ENCODE measurements at places on chromosomes 2 and 18.

DNA sequence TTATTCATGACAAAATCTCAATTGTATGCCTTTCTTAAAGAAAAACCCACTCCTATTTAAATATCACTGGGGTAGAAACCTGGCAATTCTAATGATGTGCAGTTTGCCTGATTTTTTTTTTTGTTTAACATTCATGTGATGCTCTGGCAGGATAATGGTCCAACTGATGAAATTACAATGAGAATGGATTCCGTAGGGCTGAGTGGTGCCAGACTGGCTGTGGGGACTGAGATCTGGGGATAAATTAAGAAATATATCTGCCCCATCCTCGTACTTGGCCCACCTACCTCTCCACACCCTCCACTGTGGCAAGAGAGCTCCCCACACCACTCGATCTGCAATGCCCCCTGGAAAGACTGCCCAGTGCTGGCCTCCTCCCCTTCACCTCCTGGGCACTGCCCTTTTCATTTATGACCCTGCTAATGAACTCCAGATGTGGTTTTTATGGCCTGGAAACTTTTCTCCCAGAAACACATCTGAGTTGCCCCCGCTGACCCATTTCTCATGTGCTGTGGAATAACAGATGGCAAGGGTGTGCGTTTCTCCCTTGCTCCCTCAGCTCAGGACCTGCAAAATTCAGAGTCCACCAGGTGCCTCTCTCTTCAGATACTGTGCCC is 33.0 kb upstream of the RPL37A start:
- no peak for DNase-seq

- no peak for DNase-seq
Observed at GRCh38 chr2:105442721-105443120, 43.9 kb upstream of the FHL2 start.

DNA sequence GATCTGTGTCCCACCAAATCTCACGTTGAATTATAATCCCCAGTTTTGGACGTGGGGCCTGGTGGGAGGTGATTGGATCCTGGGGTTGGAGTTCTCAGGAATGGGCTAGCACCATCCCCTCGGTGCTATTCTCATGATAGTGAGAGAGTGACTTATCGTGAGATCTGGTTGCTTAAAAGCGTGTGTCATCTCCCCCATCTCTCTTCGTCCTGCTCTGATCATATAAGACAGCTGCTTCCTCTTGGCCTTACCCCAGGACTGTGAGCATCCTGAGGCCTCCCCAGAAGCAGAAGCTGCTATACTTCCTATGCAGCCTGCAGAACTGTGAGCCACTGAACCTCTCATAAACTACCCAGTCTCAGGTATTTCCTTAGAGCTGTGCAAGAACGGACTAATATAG is 163.7 kb upstream of the NDUFV2 start:
- no peak for DNase-seq

DNA sequence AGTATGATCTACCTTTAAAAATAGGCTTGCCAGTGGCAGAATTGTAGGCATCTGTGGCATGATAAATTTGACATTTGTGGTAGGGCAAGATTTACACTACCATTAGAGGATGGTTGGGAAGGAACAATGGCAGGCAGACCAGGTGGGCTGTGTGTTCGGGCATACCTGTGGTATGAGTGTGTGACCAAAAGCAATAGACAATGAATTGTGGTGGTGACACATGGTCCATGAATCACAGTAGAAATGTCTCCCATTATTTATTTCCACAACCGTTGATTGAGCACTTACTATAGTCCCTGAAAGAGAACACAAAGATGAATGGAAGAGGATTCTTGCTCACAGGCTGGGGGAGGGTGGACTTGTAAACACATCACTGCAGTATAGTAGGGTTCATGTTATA is 29.9 kb upstream of the RUFY4 start:
- DNase-seq = no peak

- DNase-seq = no peak
Observed at GRCh38 chr2:11505652-11506610, 27.9 kb upstream of the GREB1 start.

DNA sequence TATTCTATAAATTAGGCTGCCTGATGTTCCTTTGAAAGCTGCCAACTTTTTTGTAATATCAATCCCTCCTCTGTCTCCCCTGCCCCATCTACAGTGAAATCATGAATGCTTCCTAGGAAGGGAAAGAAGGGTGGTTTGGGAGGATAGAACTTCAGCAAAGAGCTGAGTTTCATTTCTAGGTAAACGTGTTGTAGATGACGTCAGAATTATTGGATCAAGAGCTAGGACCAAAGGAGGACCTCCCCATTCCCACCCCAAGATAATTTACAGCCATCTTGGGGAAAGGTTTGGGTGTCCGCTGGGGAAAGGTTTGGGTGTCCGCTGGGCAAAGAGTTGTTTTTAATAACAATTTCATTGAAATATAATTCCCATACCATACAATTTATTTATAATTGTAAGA is 11.2 kb upstream of the ANKRD53 start:
- no peak for DNase-seq

- no peak for DNase-seq
Observed at GRCh38 chr18:62445386-62445917, 77.4 kb upstream of the ZCCHC2 start.

DNA sequence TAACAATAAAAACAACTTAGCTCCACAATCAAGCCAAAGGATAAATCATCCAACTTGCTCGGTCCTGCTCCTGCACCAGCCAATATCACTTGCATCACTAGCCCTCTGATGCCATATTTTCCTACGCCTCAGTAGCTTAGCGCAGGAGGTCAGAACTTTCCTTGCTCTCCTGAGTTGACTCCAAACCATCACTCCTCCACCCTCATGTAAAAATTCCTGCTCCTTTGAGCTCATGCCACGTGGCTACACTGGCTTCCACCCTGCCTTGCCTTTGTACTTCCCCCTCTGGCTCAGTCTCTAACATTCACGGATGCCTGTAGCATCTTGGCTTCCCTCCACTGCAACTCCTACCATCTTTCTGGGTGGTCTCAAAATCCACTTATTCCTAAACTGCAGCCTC is 25.2 kb downstream of the AAK1 start:
- no peak for DNase-seq

GRCh38 chr18:11119550-11119949 is 29.8 kb downstream of the PIEZO2 start:
- peak; percentile 72 for DNase-seq

DNA sequence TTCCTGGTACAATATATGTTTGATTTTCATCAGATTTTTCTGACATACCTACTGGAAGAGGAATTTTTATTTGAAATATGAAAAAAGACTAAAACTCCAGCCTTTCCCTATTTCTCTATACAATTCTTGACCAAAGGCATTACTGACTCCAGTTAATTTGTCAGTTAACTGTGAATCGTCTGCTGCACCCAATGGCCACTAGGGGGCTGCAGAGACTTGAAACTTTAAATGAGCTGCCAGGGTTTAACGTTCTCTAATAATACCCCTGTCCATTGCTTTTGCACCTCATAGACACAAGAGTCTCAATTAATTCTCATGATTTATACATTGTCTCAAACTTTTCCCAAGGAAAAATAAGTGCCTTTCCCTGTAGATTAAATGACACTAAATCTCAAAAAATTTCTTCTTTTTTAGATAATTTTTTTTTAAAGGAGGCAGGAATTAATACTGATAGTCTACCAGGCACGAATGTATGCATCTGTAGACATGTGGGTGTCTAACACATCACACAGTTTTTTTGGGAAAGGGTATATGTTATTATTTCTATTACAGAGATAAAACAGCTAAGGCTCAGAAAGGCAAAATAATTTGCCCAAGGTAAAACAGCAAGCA is 1.8 kb upstream of the ALK start:
- peak; percentile 86 for DNase-seq

GRCh38 chr2:19288291-19288690 is 70.1 kb downstream of the OSR1 start:
- no peak for DNase-seq

DNA sequence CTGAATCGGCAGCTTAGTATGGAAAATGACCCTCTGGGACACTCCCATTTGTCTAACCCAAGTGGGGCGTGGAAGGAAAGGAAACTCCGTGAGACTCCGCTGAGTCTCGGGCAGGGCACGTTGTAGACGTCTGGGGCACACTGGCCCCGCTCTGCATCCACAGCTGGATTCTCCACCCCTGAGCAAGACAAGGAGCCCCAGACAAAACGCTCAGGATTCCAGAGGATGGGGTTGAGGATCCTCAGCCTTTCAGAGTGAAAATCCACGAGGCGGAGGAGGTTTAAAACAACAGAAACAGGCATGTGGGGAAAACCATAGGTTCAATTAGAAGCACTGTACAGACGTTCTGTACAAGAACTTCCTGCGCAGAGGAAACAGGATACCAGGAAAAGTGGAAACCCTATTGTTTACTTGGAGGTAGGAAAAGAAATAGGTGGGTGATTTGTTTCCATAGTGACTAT is 124.9 kb upstream of the ZNF236 start:
- no peak for DNase-seq

- no peak for DNase-seq
Observed at GRCh38 chr2:7024261-7024660, 107.0 kb downstream of the RNF144A start.

DNA sequence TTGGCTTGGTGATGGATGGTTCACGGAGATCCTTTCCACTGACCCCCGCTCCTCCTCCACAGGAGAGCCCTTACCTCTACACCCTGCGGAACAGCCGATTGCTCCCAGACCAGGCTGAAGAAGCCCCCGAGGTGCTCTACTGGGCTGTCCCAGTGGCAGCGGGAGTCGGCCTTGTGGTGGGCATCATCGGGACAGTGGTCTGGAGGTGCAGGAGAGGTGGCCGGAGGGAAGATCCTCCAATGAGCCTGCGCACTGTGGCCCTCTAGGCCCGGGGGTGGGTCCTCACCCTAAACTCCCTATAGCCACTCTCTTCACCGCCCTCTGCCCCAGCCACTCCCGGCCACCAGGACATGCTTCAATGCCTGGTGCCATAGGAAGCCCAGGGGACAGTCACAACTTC is 108.8 kb upstream of the PPP1CB start:
- no peak for DNase-seq

DNA sequence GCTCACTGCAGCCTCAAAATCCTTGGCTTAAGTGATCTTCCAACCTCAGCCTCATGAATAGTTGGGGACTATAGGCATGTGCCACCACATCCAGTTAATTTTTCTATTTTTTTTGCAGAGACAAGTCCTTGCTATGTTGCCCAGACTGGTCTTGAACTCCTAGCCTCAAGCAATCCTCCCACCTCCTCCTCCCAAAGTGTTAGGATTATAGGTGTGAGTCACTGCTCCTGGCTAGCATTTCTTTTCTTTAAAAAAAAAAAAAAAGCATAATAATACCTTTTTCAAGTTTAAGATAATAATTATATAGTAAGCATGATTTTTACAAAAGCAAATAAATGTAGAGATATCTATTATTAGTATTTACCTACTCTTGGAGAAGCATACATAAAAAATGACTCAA is 36.1 kb downstream of the PPP4R1 start:
- no peak for DNase-seq

- no peak for DNase-seq
Observed at GRCh38 chr2:217945530-217945929, 57.3 kb downstream of the TNS1 start.

DNA sequence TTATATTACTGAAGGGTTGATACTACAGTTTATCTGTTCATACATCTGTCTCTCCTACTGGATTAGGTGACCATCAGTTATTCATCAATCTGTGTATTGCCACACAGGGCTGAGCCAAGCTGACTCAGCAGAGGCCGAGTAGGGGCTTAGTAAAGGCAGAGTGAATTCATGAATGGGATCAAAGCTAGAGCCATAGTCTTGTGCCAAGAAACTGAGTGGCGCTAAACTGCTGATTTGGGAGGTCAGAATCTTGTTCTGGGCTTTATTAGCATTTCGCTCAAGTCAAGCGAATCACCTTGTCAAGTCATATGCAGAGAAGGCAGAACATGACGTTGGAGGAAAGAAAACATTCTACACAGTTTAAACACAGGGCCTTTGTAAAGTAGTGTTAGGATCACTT is 34.1 kb downstream of the SOCS6 start:
- no peak for DNase-seq

DNA sequence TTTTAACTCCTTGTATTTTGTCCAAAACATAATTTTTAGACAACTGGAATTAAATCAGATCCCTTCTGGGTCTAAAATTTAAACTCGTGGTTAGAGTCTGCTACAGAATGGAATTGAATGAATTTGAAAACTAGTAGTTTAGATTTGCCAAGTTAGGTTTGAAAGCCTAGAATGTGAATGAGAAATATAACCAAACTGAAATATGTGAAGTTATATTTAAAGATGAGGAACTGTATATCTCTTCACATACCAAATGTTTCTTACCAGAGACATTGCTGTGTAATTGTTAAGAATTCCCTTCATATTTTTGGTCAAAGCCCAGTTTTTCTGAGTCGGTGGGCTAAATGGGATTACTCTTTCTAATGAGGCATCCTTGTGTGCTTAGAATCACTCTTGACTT is 74.2 kb downstream of the LPIN1 start:
- DNase-seq = no peak

GRCh38 chr2:41923156-41923786 is 124.5 kb upstream of the PKDCC start:
- DNase-seq = no peak

GRCh38 chr18:58727776-58728500 is 56.7 kb downstream of the MALT1 start:
- no peak for DNase-seq

GRCh38 chr2:217185265-217185995 is 325.6 kb upstream of the TNP1 start:
- no peak for DNase-seq

GRCh38 chr2:21423854-21424253 is 300.1 kb downstream of the TDRD15 start:
- DNase-seq = no peak

DNA sequence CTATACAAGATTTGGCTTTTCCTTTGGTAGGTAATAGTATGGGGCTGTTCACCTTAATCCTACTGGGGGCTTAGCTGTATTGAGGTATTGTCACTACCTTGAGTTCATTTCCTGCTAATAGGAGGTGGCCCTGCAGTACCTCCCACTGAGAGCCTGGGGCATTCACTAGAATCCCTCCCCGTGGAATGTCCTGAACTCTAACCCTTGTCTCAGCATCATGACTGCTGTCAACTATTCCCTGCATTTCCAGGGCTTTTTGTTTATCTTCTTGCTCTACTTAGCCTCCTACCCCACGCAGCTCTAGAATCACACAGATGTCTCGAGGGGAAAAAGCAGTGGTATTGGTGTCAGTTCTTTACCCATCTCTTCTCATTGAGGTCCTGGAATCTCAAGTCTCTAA is 542.3 kb downstream of the METTL4 start:
- DNase-seq = no peak

DNA sequence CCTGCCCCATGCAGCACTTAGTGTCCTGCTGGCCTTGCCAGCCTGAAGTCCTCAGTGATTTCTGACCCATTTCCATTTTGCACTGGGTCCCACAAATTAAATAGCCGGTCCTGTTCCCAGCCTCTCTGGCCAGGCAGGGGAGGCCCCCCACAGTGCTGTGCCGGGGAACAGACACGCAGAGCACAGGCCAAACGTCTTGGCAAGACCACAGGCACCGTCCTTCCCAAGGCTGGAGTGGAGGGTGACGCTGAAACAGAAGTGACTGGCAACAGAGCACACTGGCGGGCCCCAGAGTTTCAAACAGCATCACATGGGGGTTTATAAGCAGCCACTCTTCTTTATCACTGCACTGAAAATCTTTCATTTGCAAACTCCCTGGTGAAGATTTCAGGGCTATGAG is 52.2 kb downstream of the EDAR start:
- peak; percentile 26 for DNase-seq

Data from midbrain (tissue), 1 donor.